ENCODE measurements at places on chromosomes 4 and X.

DNA sequence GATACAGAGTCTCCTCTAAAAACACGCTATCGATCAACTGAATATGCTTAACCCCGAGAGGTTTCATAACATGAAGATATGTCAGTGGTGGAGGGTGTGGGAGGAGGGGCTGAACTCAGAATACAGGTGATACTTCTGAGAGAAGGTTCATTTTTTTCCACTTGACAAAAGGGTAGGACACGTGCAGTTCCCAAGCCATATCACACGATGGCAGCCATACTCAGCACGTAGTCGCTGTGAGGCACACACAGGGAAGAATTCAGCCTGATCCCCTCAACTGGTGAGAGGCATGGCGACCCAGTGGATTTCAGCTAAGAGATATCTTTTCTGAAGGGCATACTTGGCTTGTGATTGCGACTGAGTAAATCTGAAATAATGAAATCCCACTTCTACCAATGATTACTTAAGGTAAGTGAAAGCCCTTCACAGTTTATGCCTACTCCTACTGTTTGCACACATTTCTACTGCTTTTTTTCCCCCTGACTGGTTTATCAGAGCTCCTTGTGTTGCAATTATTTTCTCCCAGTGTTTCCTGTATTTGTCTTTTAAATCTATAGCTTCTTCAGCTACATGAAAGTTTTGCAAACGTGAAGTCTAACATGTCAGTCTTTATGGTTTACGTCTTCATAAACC is 133.1 kb downstream of the CORIN start:
- DNase-seq, result peak; percentile 6

DNA sequence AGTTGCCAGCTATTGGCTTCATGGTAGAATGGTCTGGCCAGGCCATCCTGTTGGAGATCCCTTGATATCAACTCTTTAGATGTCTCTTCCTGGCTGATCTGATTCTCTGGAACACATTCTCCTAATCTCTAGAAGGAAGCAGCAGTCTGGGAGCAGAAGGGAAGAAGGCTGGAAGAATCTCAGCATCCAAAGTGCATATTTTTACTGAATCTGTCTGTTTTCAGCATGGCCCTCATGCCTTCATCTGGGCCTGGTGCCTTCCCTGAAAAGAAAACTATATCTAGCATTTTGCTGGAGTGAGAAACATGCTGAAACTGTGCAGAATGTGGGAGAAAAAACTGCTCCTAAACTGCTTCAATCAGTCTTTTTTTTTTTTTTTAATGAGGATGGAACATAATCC is 148.7 kb downstream of the REPS2 start:
- no peak for DNase-seq

GRCh38 chr4:173527103-173527891 is 2.7 kb downstream of the HAND2 start:
- DNase-seq, result no peak

- DNase-seq, result no peak
These were observed 27.3 kb downstream of the MND1 start for GRCh38 chr4:153371701-153372234.

GRCh38 chrX:7552760-7553159 is 290.2 kb upstream of the VCX start:
- DNase-seq, result no peak

GRCh38 chrX:39850630-39851152 is 247.1 kb downstream of the BCOR start:
- DNase-seq, result peak; percentile 7

GRCh38 chrX:19513383-19513782 is 1.9 kb downstream of the MAP3K15 start:
- no peak for DNase-seq

DNA sequence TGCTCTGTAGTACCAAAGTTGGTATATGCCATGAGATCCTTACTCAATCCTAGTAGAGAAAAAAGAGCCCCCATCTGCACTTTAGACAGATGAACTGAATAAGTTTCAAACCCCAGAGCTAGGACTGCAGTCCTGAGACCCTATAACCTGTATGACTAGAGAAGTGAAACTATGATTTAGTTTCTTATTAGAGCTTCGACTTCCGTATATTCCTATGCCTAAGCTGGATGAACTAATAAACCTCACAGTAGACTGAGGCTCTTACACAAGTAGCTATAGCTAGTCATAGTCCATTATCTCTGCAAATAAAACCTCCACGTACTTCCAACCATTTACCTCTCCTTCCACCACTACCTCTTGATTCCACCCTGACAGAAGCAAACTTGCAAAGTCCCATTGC is 6.3 kb upstream of the OTUD4 start:
- DNase-seq, result no peak

DNA sequence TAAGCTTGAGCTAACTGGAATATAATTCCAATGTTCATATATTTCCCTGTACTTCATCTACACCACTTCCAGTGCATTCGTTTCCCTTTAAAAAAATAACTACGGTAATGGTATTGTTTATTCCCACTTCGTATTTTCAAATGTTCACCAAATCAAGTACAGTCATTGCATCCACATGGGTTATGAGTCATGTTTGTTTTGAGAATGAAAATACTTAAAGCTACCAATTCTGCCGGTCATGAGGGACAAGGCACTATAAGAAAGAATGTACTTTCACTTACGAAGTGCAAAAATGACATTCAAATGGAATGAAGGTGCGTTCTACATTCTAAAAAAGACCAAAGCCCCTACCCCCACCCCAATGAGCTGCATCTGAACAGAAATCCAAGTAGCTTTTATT is 174.4 kb upstream of the FGF13 start:
- no peak for DNase-seq

DNA sequence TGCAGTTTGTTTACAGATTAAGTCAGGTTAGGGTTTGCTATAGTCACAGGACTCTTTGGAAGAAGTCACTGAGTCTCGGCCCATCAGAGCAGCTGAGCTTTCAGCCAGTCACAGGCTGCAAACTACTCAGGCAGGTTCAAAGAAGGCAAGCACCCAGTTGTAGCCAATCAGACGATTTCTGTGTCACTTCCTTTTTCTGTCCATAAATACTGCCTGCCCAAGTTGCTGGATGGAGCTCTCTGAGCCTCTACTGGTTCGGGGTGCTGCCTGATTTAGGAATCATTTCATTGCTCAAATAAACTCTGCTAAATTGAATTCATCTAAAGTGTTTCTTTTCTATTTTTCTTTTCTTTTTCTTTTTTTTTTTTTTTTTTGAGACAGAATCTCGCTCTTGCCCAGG is 7.3 kb upstream of the SH3BP2 start:
- no peak for DNase-seq

- DNase-seq, result no peak
These were observed 7.9 kb upstream of the CHRDL1 start for GRCh38 chrX:110803506-110803905.

DNA sequence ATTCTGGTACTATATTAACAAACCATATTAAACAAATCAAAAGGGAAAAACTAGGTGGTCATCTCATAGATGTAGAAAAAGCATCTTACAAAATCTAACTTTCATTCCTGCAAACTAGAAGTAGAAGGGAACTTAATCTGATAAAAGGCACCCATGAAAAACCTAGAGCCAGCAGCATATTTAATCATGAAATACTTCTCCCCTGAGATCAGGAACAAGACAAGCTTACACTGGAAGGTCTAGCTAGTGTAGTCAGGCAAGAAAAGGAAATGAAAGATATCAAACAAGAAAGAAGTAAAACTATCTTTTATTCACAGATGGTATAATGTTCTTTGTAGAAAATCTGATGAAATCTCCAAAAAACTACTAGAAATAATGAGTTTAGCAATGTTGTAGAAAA is 41.2 kb downstream of the ATP10D start:
- DNase-seq, result peak; percentile 50

DNA sequence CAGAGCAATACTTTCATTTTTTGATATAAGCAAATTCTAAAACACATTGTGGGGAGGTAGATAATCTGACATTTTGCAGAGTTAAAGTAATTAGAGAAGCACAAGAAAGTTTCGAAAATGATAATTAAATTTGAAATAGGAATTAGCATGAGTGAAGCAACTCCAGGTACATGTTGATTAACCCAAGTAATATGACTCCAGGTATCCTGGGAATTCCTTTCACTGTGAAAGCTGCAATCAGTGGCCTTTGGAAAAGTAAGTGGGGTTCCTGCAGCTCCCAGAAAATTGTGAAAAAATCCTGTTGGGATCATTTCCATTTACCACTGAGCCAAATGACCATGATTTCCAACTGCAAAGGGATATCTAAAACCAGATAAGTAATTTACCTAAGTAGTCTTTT is 26.0 kb upstream of the CXCL2 start:
- no peak for DNase-seq

DNA sequence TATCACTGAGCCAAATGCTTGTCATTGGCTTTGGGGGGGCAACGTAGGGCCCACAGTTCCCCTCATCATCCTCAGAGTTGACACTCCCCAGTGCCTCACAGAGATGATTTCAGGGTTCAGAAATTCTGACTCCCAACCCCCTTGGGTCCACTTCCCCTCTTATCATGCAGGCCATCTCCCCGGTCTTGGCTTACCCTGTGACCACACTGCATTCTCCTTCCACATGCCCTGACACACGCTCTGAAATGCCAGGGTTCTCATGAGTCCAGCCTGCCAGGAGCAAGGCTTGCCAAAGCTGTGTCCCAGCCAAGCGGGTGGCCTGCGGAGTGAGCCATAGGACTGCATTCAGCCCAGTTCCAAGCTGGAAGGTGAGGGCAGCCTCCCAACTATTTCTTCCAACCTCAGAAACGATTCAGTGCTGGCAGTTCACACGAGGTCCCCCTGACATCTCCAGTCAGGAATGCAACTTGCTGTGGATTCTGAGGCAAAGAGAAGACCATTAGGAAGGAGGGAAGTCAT is 101.2 kb downstream of the SMIM20 start:
- DNase-seq, result peak; percentile 99

DNA sequence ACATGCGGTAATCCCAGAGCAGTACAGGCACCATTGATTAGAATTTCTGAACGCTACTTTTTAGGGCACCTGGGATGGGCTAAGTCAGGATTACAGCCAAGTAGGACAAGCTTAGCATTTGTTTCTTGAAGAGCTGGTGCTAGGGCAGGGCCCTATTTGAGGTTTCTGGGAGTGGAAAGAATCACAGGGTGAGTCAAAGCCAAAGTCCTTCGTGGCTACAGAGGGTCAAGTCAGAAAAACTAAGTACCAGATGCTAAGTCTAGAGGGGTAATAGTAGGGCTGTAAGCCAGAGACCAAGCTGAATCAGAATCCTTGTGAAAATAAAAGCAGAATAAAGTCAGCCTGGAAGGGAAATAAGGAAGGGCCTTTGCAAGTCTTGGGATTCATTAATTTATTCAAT is 448.6 kb downstream of the ZIC3 start:
- no peak for DNase-seq

DNA sequence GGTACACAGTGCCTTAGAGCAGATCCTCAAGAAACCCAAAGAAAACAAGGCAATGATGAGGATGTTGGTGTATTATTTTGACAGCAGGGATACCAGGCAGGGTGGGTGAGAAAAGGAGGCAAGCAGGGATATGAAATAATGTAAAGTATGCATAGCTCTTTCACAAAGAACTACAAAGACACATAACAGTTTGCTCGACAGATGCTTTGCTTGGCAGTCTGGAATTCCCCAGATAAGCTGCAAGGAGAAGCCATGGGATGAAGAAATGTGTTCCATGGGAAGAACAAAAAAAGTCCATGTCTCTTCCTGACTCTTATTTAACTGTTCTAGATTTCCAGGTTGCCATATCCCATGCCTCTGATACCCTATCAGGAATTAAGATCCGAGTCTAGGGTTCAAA is 75.4 kb downstream of the FAM13A start:
- DNase-seq, result no peak

- DNase-seq, result peak; percentile 51
These were observed 45.3 kb downstream of the SLC9A6 start for GRCh38 chrX:136030303-136031191.

DNA sequence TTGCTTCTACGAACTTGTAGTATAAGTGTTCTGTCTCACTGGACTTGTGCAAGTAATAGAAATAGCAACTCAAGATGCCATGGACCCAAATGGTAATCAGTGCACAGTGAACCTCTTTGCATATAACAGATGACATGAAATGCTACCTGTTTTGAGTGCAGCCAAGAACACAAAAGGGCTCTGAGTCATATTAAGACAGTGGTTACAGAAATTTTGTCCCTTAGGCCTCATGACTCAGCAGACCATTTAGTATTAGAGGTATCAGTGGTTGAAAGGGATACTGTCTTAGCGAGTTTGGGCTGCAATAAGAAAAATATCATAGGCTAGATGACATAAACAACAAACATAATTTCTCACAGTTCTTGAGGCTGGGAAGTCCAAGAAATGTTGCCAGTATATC is 502.9 kb upstream of the PCDH10 start:
- peak; percentile 2 for DNase-seq

DNA sequence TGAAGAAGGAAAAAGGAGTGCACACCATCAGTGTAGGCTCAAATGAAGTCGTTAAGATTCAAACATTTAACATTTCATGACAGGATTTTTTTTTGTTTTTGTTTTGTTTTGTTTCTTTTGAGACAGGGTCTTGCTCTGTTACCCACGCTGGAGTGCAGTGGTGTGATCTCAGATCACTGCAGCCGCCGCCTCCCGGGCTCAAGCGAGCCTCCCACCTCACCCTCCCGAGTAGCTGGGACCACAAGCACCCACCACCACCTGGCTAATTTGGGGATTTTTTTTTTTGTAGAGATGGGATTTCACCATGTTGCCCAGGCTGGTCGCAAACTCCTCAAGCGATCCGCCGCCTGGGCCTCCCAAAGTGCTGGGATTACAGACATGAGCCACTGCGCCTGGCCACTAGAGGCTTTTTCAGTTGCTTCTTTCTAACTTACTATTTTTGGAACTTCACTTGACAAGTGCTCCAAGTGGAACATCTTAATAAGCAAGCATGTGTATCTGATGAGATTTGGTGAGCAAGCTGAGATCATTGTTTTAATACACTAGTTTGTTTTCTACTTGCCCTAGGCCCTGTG is 78.9 kb upstream of the CNKSR2 start:
- no peak for DNase-seq

GRCh38 chrX:129557844-129558480 is 17.9 kb downstream of the OCRL start:
- no peak for DNase-seq

GRCh38 chr4:56540826-56541225 is 35.2 kb downstream of the ARL9 start:
- no peak for DNase-seq

- DNase-seq, result no peak
These were observed 75.7 kb downstream of the ANKRD50 start for GRCh38 chr4:124636788-124637187.

- peak; percentile 79 for DNase-seq
These were observed 170.0 kb downstream of the MID1 start for GRCh38 chrX:10450229-10450958.

GRCh38 chrX:130049821-130050220 is 60.5 kb downstream of the ELF4 start:
- no peak for DNase-seq

- DNase-seq, result no peak
These were observed 240.9 kb downstream of the AR start for GRCh38 chrX:67784712-67785111.

- DNase-seq, result no peak
These were observed 28.2 kb upstream of the CENPU start for GRCh38 chr4:184762100-184762499.

GRCh38 chr4:153518637-153519389 is 52.7 kb downstream of the TMEM131L start:
- DNase-seq, result no peak

Measured in HFFc6 (cell line).